ENCODE measurements at places on chromosomes 1 and 21. TPM values are rescaled to one million over a fixed set of nuclear protein-coding genes. Genes with fewer than 3 reads are reported as not detected.
A peak's percentile ranks its signal among the peaks of the same experiment; 100 is the strongest.

Gene ARHGEF16
- not detected for total RNA-seq

Gene FCRL4
- not detected for total RNA-seq

DNA sequence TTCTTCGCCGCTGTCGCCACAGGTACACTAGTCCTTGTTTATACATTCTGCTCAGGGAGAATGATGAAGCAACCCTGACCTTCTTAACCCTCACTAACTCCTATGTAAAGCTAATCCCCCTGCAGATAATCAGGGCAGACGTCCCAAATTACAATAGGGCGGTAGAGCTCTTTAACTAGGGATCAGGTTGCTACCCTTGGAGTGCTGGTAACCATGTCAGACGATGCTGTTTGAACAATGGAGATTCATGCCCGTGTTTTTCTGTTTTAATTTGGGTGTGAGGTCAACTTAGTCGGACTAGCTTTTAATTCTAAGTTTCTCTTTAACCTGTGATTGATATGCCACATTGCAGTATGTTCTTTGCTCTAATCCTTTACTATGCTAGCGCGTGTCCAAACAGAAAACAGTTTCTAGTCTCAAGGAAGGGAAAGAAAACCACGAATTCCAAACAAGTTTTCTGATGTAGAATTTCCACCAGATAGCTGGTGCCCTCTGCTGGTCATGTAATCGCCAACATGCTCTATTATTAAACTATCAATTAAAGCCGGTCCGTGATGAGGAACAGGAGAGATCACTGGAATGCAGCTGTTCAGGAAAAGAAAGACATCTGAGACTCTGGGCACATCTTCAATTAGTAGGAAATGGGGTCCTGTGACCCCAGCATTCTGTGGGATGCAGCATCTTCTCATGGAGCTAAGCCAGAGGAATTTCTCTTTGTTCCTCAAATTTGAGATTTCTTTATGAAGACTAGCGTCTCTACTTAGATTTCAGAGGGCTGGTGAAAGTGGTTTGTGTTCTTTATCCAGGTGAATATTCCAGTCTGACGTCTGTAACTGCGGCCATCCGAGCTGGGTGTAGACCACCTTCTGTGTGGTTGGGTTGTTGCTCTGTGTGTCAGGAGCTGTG is 18.3 kb upstream of the VAMP3 start:
- peaks cover 6% of the 10 kb centered on the region for H3K4me1 ChIP-seq
- H3K27me3 ChIP-seq, result peaks cover 13% of the 10 kb centered on the region
- H3K4me3 ChIP-seq, result peak overlapping the region; percentile 71
- no peaks in the 10 kb centered on the region for H3K36me3 ChIP-seq

- DNase-seq, result no peak
- H3K4me3 ChIP-seq, result no peak overlapping the region
- no peak overlapping the region for H3K27ac ChIP-seq
- no peaks in the 10 kb centered on the region for H3K36me3 ChIP-seq
Observed at GRCh38 chr1:201344206-201345080, 33.0 kb downstream of the TNNT2 start.

DNA sequence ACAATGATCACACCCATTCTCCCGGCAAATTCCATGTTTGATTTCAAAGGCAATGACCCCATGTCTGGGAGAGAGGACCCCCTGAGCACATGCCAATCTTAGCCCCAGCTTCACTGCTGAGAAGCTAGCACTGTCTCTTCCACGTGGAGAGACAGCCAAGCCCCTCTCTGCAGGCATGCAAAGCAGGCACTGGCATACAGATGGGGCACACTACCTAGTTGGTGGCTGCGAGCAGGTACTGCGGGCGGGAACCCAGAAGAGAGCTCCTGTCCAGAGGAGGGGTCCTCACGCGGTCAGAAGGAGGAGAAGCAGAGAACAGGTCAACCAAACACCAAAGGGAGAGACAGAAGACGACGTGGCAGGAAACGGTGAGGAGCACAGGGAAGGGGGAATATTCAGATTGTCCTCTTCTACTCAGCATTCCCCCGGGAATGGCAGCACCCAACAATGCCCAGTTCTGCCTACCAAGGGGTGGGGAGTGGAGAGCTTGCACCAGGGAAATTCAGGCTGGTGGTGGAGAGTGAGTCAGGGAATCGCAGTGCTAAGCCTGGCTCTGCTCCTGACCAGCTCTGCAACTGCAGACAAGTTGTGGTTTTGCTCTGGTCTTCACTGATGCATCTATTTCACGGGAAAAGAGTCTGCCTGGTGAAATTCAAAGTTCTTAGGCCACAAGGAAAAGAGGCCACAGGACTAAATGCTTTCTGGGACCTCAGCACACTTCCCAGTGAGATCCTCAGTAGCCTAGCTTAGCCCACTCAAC is 48.1 kb upstream of the GOLT1A start:
- peaks cover 30% of the 10 kb centered on the region for H3K27me3 ChIP-seq
- no peaks in the 10 kb centered on the region for H3K36me3 ChIP-seq
- peak; percentile 93 for DNase-seq
- H3K4me1 ChIP-seq, result peaks cover 10% of the 10 kb centered on the region

- H3K4me3 ChIP-seq, result no peak overlapping the region
- no peaks in the 10 kb centered on the region for H3K27me3 ChIP-seq
- H3K36me3 ChIP-seq, result no peaks in the 10 kb centered on the region
Observed at GRCh38 chr21:21688889-21689288, 690.7 kb downstream of the NCAM2 start.

- H3K4me3 ChIP-seq, result no peak overlapping the region
- H3K4me1 ChIP-seq, result peaks cover 5% of the 10 kb centered on the region
- H3K36me3 ChIP-seq, result no peaks in the 10 kb centered on the region
Observed at GRCh38 chr1:33188572-33189275, 6.9 kb upstream of the TRIM62 start.

- H3K27ac ChIP-seq, result peak overlapping the region; percentile 74
- no peaks in the 10 kb centered on the region for H3K27me3 ChIP-seq
- DNase-seq, result no peak
- peaks cover 20% of the 10 kb centered on the region for H3K4me1 ChIP-seq
Observed at GRCh38 chr1:10057343-10057742, 24.6 kb downstream of the UBE4B start.

DNA sequence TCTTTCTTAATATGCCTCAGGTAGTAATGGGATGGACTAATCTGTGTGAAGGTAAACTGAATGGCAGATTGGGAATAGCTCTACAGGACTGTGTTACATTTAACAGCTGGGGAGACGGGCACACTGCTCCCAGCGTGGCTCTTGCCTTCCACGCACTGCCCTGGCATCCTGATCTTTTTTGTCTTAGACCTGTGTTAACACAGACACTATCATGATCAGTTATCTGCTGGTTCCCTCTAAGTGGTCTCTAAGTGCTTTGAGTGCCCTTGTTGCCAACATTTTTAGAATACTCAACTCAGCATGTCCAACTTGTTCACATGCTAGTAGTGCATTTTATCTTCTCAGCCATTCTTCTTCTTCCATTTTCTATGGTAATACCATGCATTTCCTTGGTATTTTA is 208.1 kb downstream of the RYR2 start:
- H3K4me3 ChIP-seq, result no peak overlapping the region
- H3K27me3 ChIP-seq, result no peaks in the 10 kb centered on the region
- no peaks in the 10 kb centered on the region for H3K36me3 ChIP-seq
- DNase-seq, result no peak
- no peaks in the 10 kb centered on the region for H3K4me1 ChIP-seq

DNA sequence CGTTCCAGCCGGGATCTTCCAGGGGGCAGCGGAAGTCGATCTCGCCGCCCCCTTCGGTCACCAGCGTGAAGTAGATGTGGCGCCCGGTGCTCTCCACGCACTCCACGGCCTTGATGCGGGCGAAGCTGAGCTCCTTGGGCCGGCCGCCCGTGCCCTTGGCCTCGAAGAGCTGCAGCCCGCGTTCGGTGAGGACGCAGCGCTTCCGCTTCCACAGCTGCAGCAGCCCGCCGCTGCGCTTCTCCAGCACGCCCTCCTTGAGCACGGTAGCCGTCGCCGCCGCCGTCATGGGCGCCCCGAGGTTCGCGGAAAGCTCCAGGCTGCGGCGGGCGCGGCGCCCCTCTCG is 516 bp downstream of the PHLDA3 start:
- H3K4me3 ChIP-seq, result peak overlapping the region; percentile 99
- peak overlapping the region; percentile 82 for H3K27ac ChIP-seq
- no peaks in the 10 kb centered on the region for H3K27me3 ChIP-seq
- H3K36me3 ChIP-seq, result peaks cover 25% of the 10 kb centered on the region

DNA sequence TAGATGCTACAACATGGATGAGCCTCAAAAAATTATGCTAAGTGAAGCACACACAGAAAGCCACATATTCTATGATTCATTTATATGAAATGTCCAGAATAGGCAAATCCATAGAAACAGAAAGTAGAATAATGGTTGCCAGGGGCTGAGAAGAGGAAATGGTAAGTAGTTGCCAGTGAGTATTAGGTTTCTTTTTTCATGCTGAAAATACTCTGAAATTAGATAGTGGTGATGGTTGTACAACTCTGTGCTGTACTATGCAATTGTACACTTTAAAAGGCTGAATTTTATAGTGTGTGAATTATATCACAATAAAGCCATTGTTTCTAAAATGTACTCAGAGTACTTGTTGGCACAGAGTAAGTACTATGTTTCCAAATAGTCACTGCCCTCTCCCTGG is 15.5 kb upstream of the GFI1 start:
- peaks cover 16% of the 10 kb centered on the region for H3K4me1 ChIP-seq
- H3K4me3 ChIP-seq, result no peak overlapping the region
- H3K36me3 ChIP-seq, result no peaks in the 10 kb centered on the region
- peak overlapping the region; percentile 10 for H3K27ac ChIP-seq
- no peaks in the 10 kb centered on the region for H3K27me3 ChIP-seq

Gene SMCP
- not detected for total RNA-seq

Gene HSD3B2
- total RNA-seq, result not detected

Gene CASQ1
- 0.36 TPM for total RNA-seq

- H3K36me3 ChIP-seq, result no peaks in the 10 kb centered on the region
- no peak overlapping the region for H3K4me3 ChIP-seq
- H3K27ac ChIP-seq, result no peak overlapping the region
- H3K27me3 ChIP-seq, result no peaks in the 10 kb centered on the region
Observed at GRCh38 chr1:65179148-65179547, 31.1 kb downstream of the AK4 start.

- H3K27ac ChIP-seq, result no peak overlapping the region
- no peaks in the 10 kb centered on the region for H3K4me1 ChIP-seq
- no peaks in the 10 kb centered on the region for H3K36me3 ChIP-seq
- no peaks in the 10 kb centered on the region for H3K27me3 ChIP-seq
Observed at GRCh38 chr1:31617916-31618746, 642 bp downstream of the HCRTR1 start.

Gene PAPPA2
- total RNA-seq, result 5.8 TPM

DNA sequence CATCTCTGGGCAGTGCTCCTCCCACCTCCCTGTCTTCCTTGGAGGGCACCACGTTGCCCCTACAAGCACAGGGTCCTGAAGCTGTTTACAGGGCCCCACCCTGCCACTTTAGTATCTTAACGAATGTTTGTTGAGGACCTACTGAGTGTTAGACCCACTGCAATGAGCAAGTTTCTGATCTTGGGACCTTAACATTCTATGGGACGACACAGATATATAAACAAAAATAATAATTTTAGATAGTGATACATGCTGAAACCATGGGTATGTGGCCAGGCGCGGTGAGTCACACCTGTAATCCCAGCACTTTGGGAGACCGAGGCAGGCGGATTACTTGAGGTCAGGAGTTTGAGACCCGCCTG is 10.1 kb downstream of the ENTREP3 start:
- peaks cover 23% of the 10 kb centered on the region for H3K4me1 ChIP-seq
- H3K36me3 ChIP-seq, result peaks cover 11% of the 10 kb centered on the region
- H3K27me3 ChIP-seq, result no peaks in the 10 kb centered on the region
- peak overlapping the region; percentile 75 for H3K4me3 ChIP-seq
- DNase-seq, result no peak
- H3K27ac ChIP-seq, result peak overlapping the region; percentile 75

DNA sequence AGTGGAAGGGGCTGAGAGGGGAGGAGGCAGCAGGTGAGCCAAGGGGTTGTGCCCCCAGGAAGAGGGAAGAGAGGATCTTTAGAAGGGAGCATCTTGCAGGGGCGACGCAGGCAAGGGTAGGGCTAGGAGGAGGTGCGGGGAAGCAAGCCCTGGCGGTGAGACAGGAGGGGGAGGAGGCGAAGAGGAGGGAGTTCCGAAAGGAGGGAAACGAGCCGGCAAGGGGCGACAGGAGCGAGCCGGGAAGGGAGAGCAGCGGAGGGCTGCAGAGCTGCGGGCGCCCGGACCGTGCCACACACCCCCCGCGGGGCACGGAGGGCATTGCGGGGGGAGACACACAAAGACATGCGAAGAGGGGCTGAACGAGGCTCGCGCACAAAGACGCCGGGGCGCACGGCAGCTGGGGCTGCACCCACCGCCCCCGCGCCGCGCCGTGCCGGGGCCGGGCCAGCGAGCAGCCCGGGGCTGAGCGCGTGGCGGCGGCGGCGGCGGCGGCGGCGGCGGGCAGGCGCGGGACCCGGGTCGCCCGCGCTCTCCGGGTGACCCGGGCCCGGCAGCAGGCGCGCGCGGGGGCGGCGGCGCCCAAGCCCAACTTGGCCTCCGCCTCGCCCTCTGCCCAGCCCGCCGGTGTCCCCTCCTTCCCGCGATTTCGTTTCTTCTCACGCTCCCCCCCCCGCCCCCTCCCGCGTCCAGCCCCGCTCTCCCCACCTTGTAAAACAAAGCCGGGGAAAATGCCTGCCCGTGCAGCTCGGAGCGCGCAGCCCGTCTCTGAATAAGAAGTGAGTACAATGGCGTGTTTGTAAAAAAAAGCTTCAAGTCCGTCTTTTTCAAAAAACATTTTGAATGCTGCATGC is at the start of gene KCNK2:
Gene KCNK2 (plus strand): TSS at position 206 of the 851 bp plus-strand sequence. CDS start 649 bp downstream, outside the sequence.
- peak within 1 kb of the TSS; percentile 84 for H3K4me3 ChIP-seq
- H3K27ac ChIP-seq, result peak within 1 kb of the TSS; percentile 44
- H3K36me3 ChIP-seq, result peaks cover 4% of the 10 kb centered on the region
- no peaks in the 10 kb centered on the region for H3K27me3 ChIP-seq
- peak; percentile 91 for DNase-seq

- H3K4me3 ChIP-seq, result no peak overlapping the region
- DNase-seq, result no peak
- no peaks in the 10 kb centered on the region for H3K36me3 ChIP-seq
- no peak overlapping the region for H3K27ac ChIP-seq
Observed at GRCh38 chr1:81151206-81151605, 649.5 kb upstream of the ADGRL2 start.

Gene SPATA45
- total RNA-seq, result not detected

Gene EXTL1
- total RNA-seq, result 3.2 TPM

- peaks cover 7% of the 10 kb centered on the region for H3K4me1 ChIP-seq
- H3K27ac ChIP-seq, result no peak overlapping the region
- no peak overlapping the region for H3K4me3 ChIP-seq
- H3K27me3 ChIP-seq, result no peaks in the 10 kb centered on the region
- DNase-seq, result no peak
Observed at GRCh38 chr1:64623750-64624191, 121.1 kb upstream of the RAVER2 start.

- DNase-seq, result no peak
- H3K4me3 ChIP-seq, result no peak overlapping the region
Observed at GRCh38 chr1:109634771-109635750, 15.4 kb downstream of the AMPD2 start.

DNA sequence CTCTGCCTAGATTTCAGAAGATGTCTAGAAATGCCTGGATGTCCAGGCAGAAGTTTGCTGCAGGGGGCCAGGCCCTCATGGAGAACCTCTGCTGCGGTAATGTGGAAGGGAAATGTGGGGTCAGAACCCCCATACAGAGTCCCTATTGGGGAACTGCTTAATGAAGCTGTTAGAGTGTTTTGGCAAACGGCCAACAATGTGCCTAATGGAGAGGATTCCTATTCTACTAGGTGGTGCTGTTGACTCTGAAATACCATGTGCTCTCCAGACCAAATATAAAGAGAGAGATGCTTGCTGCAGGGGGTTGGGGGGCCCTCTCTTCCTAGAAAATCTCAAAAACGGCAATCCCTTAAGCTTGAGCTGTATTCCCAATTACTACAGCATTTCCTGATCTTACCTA is 57.1 kb upstream of the DR1 start:
- no peak for DNase-seq
- no peak overlapping the region for H3K4me3 ChIP-seq
- H3K27ac ChIP-seq, result no peak overlapping the region

Gene DDAH1
- total RNA-seq, result 89.6 TPM

GRCh38 chr21:34986561-34987500 is 62.3 kb downstream of the RUNX1 start:
- H3K27me3 ChIP-seq, result no peaks in the 10 kb centered on the region
- H3K36me3 ChIP-seq, result no peaks in the 10 kb centered on the region
- peaks cover 62% of the 10 kb centered on the region for H3K4me1 ChIP-seq
- peak overlapping the region; percentile 31 for H3K4me3 ChIP-seq

Gene RGSL1
- total RNA-seq, result not detected
